Stimulated activated CD4-positive, alpha-beta T cell treated with anti-CD3 and anti-CD28 coated beads, Interleukin-15, amount 100 ng/mL, for 48 hours (primary cell): ENCODE measurements at places on chromosomes 2 and 18.

DNA sequence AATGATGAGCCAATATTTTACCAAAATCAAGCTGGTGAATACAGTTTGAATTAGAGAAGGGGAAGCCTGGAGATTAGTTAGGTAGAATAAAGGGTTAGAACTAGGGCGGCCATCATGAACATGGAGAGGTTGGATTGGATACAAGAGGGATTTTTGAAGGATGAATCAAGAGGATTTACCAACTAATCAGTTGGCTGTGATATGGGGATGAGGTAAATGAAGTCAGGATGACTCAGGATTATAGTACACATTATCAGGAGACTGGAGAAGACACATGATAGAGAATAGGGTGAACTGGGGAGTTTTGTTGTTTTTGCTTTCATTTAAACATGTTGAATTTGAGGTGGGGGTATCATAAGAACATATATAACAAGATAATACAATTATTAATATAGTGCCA lies 73.8 kb upstream of the PROKR1 start:
- DNase-seq = no peak

DNA sequence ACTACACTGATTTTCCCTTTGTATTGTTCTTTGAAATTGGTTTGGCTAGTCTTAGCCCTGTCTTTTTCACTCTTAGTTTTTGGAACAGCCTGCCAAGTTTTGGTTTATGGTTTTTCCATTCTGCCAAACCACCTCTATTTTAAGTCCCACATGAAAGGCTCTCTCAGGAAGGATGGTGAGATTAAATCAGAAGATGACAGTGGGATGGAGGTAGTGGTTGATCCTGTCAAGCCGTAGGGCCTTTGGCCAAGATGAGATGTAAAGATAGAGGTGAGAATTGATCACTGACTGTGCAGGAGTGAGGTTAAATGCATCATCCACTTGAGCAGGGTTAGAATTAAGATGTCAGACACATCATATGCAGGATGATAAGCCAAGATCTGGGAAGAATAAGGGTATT lies 948.5 kb downstream of the SLC4A3 start:
- DNase-seq = no peak

DNA sequence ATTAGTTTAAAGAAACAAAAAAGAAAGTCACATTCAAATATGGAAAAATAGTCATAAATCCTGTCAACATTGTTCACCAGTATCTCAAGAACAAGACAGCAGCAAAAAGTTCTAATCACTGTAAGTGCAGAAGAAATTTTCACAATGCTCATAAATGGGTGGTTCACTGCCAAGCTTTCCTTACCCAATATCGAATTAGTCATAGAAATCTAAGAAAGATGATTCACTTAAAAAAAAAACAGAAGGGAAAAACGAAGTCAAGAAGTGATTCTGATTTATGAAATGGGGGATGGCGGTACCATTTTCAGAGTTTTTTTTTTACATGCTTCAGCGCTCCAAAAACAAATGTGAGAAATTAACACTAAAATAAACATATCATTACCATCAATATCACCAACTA lies 156.7 kb downstream of the EXOC6B start:
- DNase-seq = no peak

GRCh38 chr2:71609441-71609840 lies 156.1 kb downstream of the DYSF start:
- no peak for DNase-seq

DNA sequence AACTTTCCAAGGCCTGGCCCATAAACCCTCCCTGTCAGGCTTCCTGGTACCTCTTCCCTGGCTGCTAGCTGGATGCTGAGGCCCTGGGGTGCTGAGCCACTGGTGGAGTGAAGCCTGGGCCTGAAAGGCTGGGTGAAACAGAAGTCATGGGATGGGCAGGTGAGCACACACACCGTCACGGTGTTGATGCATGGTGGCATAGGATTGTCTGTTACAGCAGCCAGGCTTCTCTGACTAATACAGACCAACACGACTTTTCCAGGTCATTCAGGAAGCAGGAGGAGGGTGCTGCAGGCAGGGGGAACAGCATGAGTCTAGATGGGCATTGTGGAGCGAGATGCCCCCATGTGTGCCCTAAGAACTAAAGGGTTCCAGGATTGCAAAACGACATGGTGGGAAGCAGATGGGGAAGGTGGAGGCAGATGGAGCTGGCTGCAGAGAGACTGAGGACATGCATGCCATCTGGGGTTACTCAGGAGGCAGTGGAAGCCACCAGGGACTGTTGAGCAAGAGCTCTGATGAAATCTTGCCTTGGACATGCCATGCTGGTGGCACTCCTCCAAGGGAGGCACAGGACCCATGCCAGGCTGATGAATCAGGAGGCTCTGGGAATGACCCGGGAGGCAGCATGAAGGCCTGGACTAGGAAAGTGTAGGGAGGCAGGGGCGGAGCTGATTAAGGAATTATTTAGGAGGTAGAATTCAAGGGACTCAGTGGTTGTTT lies 480.9 kb downstream of the TSN start:
- no peak for DNase-seq

- DNase-seq = no peak
These were observed 35.4 kb upstream of the DNAH7 start for GRCh38 chr2:196104066-196104465.

- DNase-seq = no peak
These were observed 26.9 kb downstream of the MAIP1 start for GRCh38 chr2:199982126-199982843.

DNA sequence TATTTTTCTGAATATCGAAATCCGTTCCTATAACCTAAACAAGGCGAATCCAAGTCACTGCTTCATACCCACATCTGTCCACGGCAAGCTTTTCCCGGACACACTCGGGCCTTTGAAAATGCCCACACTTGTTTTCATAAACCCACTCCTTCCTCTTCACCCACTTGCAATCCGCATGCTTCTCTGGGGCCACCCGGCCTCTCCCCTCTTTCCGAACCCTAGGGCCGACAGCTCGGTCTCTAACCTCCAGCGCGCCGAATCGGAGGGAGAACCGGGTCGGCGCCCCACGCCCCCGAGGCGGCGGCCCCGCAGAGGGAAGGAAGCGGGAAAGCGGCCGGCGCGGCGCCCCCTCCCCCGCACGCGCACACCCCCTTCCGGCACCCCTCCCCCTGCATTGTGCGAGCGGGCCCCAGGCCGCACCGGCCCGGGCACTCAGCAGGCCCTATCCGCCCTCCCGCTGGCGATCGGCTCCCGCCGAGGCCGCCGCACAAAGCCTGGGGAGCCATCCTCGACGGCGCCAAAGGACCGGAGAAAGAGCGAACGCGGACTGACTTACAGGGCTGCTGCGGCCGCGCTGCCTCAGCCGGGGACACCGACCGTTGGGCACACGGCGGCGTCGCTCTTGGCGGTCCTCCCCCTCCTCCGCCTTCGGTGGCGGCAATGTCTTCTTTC lies 467 bp downstream of the PUM2 start:
- DNase-seq = peak; percentile 30
